ENCODE measurements at places on chromosomes 1 and 21.

DNA sequence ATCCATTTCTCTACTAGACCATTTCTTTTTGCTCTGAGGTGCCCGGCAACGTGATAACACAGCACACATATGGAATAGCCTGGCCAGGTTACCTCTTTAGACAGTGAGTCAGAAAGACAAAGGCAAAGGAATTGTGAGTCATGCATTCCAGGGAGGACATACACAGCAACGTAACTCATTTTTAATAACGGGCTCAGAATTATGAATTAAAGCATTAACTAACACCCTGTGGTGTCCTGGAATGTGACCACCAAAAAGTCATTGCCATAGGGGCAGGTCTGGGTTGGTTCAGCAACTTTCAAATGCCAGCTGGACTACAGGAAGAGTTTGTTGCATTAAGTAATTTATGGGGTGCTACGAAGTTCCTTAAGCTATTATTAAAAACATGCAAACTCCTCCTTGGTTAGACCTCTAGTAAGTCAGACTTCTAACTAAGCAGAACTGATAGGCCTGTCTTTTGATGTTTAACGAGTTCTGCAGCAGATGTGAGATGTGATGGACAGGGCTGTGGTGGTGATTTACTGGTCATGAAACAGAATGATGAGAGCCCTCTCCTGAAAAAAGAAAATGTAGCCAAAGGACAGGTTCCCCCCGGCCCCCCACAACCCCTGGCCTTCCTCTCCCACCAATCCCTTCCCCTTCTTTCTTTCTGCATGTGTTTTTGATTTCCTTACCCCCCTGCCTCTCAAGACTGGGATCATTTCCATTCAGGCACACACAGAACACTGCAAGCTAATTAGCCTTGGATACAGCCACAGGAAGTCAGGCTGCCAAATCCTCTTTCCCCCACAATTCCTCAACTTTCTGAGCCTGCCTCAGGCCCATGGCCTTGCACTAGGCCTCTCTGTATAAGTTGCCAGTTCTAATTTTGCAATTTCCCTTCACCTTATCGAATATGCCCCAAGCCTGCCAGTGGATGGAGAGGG, 88.9 kb upstream of the HAO2 start:
- DNase-seq: no peak

GRCh38 chr1:23473037-23473800, 10.8 kb downstream of the ASAP3 start:
- no peak for DNase-seq

DNA sequence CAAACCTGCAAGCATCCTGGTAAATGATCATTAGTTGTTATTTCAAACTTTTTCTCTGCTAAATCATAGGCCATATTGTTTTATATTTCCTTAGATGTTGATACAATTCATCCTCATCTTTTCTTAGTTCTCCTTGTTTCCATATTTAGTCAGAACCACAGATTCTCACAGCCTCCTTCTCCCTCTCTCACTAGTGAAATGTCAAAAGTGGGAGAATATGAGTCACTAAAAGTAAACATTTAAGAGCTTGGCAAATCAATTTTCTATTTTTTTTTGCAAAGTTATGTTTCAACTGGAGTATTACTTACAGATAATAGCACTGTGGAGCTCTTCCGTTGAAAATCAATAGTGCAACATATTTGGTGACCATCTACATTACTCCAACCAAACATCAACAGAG, 308.8 kb downstream of the COL11A1 start:
- DNase-seq: no peak

GRCh38 chr1:54365847-54366246, 40.3 kb downstream of the SSBP3 start:
- DNase-seq: no peak

DNA sequence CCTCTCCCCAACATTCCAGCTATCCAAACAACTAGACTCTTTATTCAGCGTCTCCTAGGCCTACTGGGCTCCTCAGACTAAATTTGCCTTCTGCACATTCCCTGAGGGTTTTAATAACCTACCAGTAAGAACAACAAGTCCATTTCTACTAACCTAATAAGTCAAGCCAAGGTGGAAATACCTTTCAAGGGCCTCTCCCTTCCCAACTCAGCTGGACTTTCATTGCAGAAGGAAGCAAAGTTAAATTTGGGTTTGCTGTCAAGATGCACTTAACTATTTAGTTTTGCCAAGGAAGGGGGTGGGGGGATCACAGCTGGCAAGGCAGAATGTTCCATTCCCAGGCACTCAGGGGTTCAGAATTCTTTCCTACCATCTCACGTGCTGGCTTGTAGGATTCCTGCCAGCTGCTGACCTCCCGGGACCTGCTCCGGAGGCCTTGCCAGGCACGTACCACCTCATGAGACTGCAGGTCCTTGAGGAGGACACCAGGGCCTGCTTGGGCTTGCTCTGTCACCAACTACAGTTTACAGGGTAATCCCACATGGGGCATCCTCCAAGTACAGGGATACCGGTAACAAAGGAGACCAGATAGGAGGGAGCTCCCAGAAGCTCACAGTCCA, 29.8 kb downstream of the SLC30A1 start:
- no peak for DNase-seq

Data from OCI-M1 (cell line).